ENCODE measurements at places on chromosomes 6 and 20. TPM values are rescaled to one million over a fixed set of nuclear protein-coding genes. Genes with fewer than 3 reads are reported as not detected.

GRCh38 chr6:157281570-157281969, 41.7 kb downstream of the TMEM242 start:
- peak; percentile 63 for DNase-seq

Gene CNKSR3
- 8.7 TPM for total RNA-seq

- DNase-seq, result no peak
These were observed 9.0 kb downstream of the FAM110A start for GRCh38 chr20:842547-842940.

GRCh38 chr20:60203451-60203850, 245.2 kb downstream of the CDH26 start:
- DNase-seq, result no peak

GRCh38 chr6:116408491-116408890, 37.7 kb downstream of the DSE start:
- no peak for DNase-seq

Gene SMLR1
- not detected for total RNA-seq

DNA sequence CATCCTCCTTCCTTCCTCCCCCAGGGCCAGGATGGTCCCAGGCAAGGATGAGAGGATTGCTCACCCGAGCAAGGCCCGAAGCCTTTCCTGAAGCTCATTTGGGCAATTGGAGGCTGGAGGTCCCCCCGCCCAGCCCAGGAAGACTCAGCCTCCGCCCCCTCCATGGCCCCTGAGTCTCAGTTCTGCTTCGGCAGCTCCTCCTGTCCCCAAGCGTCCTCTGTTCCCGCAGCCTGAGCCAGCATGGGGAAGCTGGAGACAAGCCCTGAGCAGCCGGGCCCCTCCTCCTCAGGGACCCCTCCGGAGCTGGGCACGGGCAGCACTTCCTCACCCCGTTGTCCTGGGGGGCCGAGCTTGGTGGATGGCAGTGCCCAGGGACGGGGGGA, 26.0 kb downstream of the SLC17A9 start:
- no peak for DNase-seq

DNA sequence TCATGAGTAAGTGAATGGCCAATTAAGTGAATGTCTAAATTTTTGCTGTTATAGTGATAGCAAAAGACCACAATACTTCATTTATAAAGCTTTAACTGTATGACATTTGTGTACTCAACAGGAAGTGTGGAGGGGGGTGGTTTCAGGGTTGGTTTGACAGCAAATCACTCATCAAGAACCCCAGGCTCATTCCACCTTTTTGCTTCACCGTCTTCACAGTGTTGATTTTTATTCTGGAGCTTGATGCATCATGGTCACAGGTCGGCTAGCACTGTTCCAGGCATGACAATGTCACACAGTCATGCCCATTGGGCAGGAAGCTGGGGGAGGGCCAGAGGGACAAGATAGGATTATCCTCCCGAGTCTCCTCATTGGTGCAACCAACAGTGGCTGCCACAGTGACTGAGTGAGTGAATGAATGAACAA, 75.0 kb downstream of the MDGA1 start:
- no peak for DNase-seq

Gene SULF2
- total RNA-seq, result 52.0 TPM

DNA sequence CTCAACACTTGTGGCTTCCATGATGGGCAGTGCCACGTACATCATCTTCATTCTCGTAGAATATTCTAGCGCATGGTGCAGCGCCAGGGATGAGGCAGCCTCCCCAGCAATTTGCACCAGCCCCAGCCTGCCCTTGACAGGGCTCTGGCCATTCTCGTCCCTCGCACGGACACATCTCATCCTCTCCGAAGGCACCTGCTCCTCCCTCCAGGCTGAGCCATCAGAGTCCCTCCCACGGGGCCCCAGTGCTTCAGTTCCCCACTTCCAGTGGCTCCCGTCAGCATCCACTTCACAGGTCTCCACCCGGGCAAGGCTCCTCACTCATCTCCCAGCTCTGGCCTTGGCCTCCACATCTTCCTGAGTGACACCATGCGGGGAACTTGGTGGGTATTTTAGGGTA, 13.3 kb upstream of the PHACTR3 start:
- DNase-seq, result no peak

DNA sequence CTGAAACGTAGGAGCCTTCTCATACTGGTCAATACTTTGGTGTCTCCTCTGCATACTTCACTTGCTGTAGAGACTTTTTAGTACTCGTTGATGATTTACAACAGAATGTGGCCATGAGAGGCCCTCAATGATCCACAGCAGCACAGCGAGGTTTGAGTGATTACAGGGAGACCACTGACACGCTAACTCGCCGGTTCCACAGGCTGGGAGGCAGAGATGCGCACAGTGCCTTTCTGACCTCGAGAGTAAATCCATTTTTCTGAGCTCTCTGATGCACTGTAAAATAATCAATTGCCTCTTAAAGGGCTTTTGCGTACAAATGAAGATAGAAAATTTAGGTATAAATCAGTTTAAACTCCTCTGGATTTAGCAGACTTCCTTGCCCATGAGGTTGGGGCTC, 56.2 kb upstream of the TBC1D7 start:
- DNase-seq, result no peak

DNA sequence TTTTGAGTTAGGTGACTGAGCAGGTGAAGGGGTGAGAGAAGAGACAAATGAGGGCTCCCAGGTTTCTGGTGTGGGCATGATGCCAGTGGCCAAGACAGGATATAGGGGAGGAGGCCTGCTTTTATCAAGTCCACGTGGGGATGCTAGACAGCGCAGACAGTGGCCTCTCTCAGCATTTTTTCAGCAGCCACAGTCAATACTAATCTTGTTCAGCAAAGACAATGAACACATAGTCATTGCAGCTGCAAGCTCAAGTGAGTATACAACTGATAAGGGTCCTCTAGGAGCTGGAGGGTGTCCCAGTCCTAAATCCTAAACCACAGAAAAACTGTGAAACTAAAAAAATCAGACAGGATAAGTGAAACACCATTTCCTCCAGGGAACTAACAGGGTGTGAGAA, 48.6 kb downstream of the UQCC1 start:
- DNase-seq, result no peak

DNA sequence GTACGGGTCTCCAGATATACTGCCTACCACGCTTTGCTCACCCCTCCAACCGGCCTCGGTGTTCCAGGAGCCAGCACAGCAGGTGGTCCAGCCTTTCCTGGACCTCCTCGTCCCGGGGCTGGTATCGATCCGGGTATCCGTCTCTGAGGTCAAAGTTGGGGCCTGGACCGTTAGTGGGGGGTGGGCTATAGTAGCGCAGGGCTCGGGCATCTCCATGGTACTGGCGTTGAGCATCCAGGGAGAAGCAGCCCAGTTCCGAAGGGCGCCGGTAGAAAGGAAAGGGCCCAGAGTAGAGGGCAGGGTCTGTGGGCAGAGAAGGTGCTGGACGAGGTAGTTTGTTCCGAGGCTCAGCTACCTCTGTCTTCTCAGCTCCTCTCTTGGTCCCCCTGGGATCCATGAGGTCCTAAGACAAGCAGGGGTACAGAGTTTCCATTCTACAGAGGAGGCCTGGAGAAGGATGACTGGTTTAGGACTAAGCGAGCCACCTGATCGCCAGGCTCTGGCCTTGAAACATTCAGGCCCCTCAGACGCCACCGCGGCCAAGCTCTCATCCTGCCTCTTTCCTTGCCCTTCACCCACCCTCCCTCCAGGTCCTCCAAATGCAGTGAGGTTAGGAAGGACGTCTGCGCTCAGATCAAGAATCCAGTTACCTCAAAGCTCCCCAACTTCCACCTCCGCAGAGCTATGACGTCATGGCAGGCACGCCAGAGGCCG, 502 bp downstream of the DXO start:
- no peak for DNase-seq

Data from H7 (cell line).